ENCODE measurements at places on chromosomes 7 and 10.

DNA sequence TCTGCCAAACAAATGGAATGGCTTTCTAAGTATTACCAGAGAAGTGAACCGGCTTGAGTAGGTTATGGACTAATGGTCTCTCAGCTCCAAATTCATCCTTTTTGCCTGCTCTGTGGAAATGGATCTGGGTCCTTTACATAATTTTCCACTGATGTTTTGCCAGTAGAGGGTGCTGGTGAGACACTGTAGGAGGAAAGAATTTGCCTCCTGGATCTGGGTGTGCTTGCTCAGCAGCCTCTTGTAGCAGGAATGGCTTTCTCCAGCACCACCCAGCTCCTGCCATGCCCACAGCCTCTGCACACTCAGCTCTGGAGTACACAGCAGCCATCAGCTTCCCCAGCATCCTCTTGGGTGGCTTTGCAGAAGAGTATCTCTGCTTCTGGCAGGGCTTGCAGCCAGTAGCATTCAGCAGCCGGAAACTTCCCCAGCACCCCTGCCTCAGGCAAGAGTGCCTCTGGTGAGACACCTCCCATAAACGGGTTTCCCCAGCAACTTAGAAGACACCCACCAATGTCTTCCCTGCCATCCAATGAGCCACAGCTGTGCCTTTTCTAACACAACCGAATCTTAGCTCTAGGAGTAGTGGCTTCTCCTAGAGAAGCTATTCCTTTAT lies 235.0 kb upstream of the PLPP4 start:
- no peak for DNase-seq

DNA sequence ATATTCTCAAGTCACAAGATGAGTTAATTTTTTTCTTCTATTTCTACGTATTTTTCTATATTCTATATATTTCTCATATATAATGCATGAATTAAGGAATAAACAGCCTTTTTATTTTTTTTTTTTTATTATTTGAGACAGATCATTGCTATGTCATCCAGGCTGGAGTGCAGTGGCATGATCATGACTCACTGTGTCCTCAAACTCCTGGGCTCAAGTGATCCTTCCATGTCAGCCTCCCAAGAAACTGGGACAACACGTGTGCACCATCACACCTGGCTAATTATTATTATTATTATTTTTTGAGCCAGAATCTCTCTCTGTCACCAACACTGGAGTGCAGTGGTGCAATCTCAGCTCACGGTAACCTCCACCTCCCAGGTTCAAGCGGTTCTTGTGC lies 1.5 kb downstream of the CLDN12 start:
- DNase-seq, result no peak

GRCh38 chr10:103854265-103854685 lies 1.1 kb downstream of the SH3PXD2A start:
- DNase-seq, result no peak

DNA sequence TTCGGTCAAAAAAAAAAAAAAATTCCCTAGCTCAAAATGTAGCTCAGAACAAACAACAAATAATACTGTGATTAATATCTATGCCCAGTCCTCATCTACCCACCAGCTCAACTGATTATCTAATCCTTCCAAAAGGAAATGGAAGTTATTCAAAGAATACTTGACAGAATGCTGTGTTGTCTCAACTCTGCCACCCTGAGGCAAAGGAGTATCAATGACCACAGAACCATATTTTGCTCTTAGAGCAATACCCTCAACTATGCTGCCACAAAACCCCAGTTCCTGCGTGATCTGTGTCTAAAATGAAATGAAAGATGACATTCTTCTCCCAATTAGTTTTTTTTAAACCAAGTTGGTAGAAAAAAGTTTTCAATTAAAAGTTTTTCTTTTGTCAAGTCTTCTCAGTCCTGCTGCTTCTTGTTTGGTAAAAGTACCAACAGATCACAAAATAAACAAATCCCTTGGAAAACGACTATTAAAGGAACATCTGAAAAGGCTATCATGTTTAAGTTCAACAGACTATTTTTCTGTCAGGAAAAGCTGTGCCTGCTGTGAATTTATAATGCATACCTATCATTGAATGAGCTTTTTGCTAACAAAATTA lies 21.6 kb downstream of the RBM28 start:
- no peak for DNase-seq

DNA sequence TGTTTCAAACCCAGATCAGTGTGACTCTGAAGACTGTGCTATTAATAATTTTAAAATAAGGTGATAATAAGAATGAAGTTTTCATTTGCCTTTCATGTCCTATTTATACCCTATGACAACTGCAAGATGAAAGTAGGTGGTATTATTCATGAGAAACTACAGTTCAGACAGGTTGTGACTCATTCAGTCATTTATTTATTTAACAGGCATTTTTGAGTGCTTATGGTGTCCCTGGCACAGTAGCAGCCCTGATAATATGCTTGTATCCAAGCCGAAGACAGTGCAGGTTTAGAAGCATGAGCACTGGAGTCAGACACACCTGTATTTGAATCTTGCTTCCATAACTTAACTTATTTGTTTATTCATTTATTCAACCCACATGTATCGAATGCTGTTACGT lies 87.1 kb downstream of the FZD1 start:
- DNase-seq, result no peak

- no peak for DNase-seq
These were observed 42.0 kb downstream of the GALNT17 start for GRCh38 chr7:71173955-71174354.

- DNase-seq, result no peak
These were observed 7.3 kb downstream of the AGFG2 start for GRCh38 chr7:100546129-100546925.

- DNase-seq, result no peak
These were observed 6.2 kb downstream of the TMEM130 start for GRCh38 chr7:98863601-98864000.

DNA sequence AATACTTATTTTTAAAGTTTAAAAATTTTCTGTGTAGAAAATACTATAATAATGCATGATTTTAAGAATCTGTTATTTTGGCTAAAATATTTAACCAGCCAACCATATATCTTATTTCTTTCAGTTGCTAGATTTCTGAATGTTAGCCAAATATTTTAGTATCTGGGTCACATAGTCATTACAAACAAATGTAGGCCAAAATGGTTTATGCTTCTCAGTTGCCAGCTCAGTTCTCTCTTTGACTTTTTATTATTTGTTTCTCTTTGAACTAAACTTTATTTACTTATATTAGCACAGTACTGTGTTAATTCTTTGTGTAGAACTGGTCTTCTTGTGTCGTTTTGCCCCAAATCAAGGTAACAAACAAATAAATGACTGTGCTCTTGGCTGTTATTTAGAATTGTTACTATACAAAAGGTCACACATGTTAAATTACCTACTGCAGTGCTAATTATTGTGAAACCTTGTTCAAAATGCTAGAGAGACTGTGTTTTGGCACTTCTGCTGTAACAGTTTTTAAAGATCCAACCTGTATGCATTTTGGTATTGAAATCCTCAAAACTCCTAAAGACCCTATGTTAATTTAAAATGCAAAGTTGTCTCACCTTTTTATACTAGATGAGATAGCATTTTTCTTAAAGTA lies 39.8 kb downstream of the ZEB1 start:
- DNase-seq, result no peak

GRCh38 chr10:25944771-25945170 lies 10.7 kb downstream of the MYO3A start:
- DNase-seq, result no peak

- peak; percentile 50 for DNase-seq
These were observed 2.6 kb downstream of the MRPS33 start for GRCh38 chr7:141012044-141012685.
